Naive thymus-derived CD8-positive, alpha-beta T cell (primary cell): ENCODE measurements at places on chromosomes 4 and X. TPM values are rescaled to one million over a fixed set of nuclear protein-coding genes. Genes with fewer than 3 reads are reported as not detected.

GRCh38 chrX:1292575-1293290 lies 24.1 kb downstream of the CSF2RA start:
- H3K4me1 ChIP-seq = peaks cover 25% of the 10 kb centered on the region
- no peaks in the 10 kb centered on the region for H3K36me3 ChIP-seq
- H3K27me3 ChIP-seq = peaks cover 16% of the 10 kb centered on the region
- no peak overlapping the region for H3K27ac ChIP-seq

DNA sequence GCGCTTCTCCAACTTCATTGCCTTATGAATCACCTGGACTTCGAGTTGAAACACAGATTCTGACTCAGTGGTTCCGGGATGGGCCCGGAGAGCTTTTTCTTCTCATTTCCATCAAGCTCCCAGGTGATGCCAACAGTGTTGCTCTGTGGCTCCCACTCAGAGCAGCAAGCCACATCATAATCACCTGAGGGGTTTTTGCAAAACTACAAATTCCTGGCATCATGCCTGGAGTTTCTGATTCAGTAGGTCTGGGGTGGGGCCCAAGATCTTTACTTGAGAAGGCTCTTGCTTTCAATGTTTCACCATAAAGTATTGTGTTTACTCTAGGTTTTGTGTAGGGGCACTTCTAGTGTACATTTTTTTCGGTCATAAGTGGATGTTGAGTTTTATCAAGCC lies 7.0 kb downstream of the MTM1 start:
- peaks cover 87% of the 10 kb centered on the region for H3K4me1 ChIP-seq
- no peak for DNase-seq
- H3K27ac ChIP-seq = peak overlapping the region; percentile 93
- no peaks in the 10 kb centered on the region for H3K27me3 ChIP-seq
- peak overlapping the region; percentile 81 for H3K4me3 ChIP-seq
- peaks cover 4% of the 10 kb centered on the region for H3K36me3 ChIP-seq

GRCh38 chr4:23747281-23747735 lies 142.5 kb downstream of the PPARGC1A start:
- no peaks in the 10 kb centered on the region for H3K4me1 ChIP-seq
- H3K27ac ChIP-seq = no peak overlapping the region
- H3K27me3 ChIP-seq = no peaks in the 10 kb centered on the region
- no peak for DNase-seq
- H3K4me3 ChIP-seq = no peak overlapping the region

- no peak overlapping the region for H3K27ac ChIP-seq
- no peaks in the 10 kb centered on the region for H3K36me3 ChIP-seq
- H3K4me1 ChIP-seq = peaks cover 5% of the 10 kb centered on the region
- no peak for DNase-seq
Measured at GRCh38 chr4:38574559-38575333, 89.3 kb upstream of the KLF3 start.

Gene UCP1
- total RNA-seq = not detected

Gene ASB5
- not detected for total RNA-seq

Gene AMTN
- not detected for total RNA-seq

Gene SPANXC
- total RNA-seq = not detected
